Caco-2 (cell line): ENCODE measurements at places on chromosomes 13 and 19. TPM values are rescaled to one million over a fixed set of nuclear protein-coding genes. Genes with fewer than 3 reads are reported as not detected.

The LHB gene
- total RNA-seq, result 0.68 TPM in 1 of 2 replicates, not detected in the other

- no peak for DNase-seq
Observed at GRCh38 chr13:97573011-97573410, 139.0 kb downstream of the RAP2A start.

DNA sequence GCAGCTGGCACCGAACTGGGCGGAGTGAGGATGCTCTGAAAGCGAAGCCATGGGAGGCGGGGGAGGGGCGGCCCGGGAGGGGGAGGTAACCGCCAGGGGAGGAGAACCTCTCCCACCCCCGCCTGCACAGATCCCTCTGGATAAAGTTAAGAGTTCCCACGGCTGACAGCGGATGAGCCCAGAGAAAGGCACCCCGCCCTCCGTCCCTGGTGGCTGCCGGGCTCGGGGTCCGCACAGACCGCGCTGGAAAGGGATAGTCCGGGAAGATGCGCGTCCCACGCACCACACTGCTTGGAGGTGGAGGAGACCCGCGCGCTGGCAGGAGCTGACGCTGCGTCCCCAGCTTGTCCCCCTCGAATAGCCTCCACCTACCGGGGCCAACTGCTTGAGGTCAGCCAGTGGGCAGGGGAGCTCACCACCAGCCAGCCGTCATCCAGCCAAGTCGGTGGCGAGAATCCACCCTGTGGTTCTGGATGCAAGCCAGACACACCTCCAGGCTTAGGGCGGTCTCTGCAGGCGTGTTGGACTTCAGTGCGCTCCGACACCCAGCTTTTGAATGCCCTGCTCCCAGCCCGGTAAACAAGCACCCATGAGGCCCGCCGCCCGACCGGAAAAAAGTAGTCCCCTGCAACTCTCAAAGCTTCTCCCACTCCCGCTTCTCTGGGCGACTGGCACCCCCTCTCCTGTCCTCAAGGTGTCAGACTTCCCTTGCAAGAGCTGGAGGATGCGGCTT, at the start of gene TRPC4:
TSS of gene TRPC4 (minus strand) at position 17 of the 733 bp plus-strand sequence. CDS start 86,439 bp downstream, outside the sequence.
- peak; percentile 46 for DNase-seq

DNA sequence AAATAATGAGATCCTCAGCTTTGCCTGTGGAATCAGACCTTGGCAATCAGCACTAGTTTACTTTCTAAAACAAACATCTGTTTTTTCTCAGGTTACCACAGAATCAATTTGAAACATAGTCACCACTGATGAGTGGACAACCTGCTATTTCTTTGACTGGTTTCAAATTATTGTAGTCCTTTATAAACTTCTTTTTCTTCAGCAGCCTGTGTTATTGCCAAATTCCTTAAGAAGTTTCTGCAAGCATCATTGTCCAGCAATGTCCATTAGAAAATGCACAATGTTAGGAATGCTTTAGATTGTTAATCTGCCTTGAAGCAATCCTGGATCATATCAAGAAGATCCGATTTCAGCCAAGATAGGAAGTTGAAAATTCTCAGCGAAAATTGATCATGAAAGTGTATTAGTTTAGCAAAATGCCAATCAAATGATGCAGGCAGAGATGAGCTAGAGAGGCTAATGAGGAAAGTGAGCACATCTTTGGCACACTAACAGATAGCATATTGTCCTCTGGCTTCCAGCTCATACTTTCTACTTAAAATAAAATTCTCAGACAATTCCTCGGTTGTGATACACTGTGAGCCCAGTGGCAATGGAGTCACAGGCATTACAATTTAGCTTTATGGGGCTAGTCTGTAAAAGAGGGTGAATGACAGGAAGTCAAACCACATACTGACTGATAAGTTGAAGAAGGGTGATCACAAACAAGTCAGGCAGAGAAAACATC, 270.6 kb downstream of the SLITRK6 start:
- no peak for DNase-seq

DNA sequence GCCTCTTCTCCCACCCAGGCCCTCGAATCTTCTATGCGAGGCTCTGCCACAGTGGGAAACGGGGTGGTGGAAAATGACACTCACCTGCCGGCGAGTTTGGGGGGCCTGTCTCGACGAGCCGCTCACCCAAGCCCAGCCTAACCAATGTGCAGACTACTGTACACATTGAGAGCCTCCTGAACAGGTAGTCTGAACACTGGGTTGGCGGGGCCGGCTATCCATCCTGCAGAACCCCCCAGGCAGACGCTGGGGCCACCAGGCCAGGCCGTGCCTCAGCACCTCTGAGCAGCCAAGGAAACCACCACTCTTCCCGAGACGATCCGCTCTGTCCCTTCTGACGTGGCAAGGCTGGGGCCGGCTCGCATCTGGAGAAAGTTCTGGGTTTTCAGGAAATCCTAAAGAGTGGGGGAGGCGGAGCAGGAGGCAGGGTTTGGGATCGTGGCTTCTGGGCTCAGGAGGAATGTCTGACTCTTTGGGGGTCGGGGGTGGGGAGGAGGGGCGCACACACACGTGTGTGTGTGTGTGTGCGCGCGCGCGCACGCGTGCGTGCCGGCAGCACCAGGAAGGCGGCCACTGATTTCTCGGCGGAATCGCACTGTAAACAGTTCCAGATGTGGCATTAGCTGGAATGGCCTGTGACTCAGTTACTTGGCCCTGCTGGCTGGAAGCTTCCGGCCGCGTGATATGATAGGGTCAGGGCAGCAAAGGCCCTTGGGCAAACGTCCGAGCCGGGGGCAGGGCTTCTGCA, 18.5 kb downstream of the TMED1 start:
- no peak for DNase-seq

GRCh38 chr13:23680845-23681669, 110.8 kb downstream of the TNFRSF19 start:
- DNase-seq, result no peak

DNA sequence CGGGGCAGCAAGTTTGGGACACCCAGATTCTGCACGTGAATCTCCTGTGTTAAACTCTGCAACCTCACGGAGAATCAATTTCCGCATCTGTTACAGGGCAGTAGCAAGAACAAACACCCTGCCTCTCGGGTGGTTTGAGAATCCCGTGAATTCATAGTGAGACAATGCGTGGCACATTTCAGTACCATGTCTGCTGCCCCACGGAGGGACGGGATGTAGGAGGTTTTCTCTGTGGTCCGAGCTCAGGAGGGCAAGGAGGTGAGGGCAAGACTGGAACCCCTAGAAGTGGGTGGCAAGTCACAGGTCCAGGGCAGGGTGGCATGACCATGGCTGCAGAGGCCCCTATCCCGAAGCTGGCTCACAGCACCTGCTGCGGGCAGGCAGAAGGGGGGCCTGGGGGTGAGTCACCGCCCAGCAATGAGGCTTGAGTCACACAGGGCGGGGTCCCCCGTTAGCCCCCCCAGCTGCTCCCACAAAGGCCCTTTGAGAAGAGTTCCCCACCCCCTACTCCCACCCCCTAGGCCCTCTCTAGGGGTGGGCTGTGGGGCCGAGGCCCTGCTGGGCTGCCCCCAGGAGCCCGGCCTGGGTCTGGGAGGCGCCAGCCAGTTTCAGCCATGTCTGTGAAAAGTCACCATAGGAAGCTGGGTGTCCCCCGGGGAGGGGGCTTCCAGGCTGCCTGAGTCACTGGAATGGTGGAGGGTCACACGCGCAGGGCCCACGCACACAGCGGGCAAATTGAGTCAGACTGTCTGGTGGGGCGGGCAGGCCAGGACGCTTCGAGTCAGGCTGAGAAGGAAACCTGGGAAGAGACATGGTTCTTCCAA, 25.8 kb upstream of the NANOS3 start:
- peak; percentile 84 for DNase-seq

- DNase-seq, result peak; percentile 52
Observed at GRCh38 chr19:3868770-3869456, at the start of gene ZFR2. TSS of gene ZFR2 (minus strand) at chr19:3869038. CDS start at chr19:3869017, 21 bp downstream.

DNA sequence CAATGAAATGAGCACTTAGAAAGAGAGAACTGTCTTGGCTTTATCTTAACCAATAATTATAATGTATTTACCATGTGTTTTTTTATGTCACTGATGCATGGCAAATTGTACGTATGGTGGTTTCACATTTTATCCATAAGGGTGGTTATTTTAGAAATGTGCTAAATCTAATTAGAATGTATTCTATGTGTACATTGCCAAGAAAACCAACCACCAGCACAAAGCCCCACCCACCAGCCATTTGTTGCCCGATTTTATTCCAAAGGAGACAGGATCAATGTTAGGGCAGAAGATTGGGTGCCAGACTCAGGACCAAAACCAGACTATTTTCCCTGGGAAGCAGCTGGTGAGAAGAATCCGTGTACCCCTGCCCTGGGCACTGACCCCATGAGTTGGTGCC, 63.0 kb upstream of the SOX1 start:
- DNase-seq, result no peak

- DNase-seq, result peak; percentile 80
Observed at GRCh38 chr19:15331419-15332310, 674 bp downstream of the BRD4 start.

The ZNF416 gene
- 5.5 and 6.1 TPM in 2 replicates for total RNA-seq

DNA sequence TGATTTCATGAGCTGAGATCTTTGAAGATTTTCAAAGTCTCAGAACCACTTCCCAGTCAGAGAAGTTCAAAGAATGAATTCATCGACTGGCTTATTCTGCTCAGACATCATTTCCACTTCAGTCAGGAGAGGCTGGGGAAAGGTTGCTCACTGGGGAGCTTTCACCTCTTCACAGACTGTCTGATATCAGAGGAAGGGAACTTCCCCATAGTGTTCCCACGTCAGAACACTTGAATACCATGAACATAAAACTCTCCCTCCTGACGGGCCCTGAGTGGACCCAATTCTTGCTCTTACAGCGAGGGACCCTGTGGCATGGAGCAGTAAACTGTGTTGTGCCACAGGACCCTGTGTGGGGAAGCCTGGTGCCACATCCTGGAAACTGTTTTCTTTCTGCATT, 492.6 kb downstream of the COG6 start:
- DNase-seq, result no peak

The PLIN3 gene
- 60.2 and 63.8 TPM in 2 replicates for total RNA-seq

GRCh38 chr13:73776151-73776785, 357.9 kb downstream of the KLF12 start:
- DNase-seq, result no peak

The SLITRK5 gene
- not detected in 2 replicates for total RNA-seq

The ATP4A gene
- not detected in 2 replicates for total RNA-seq

The ZNF575 gene
- total RNA-seq, result 1.00 and 1.2 TPM in 2 replicates

DNA sequence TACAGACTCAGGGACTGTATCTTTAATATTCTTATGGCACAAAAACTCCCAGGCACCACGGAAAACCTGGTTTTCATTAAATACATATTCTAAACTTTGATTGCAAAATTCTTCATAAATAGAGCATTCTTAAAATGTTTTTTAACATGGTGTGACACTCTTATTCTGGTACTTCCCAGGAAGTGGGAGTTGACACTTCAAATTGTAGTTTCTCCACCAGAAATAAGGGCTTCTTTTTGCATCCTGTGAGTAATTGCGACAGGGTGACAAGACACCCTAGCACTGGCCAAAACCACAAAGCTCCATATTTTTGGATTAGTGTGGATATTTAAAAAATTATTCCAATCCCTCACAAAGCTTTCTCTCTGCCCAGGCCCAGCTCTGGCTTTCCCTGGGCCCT, 43.6 kb upstream of the MTIF3 start:
- DNase-seq, result no peak

DNA sequence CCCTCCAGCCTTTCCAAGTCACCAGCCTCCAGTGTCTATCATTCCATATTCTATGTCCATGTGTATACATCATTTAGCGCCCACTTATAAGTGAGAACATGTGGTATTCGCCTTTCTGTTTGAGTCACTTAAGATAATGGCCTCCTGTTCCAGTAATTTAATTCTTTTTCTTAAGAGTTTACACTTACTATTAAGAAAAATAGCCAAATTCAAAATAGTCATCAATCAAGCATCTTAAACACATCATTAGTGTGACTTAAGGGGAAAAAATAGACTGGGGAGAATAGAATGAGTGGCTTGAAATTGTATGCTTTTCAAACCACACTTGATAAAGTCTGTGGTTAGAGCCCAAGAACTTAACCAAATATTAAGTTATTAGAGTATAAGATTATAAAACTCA, 248.0 kb downstream of the MAB21L1 start:
- DNase-seq, result no peak

GRCh38 chr19:5308451-5309437, 31.9 kb downstream of the PTPRS start:
- no peak for DNase-seq

The DLL3 gene
- total RNA-seq, result 1.7 and 2.7 TPM in 2 replicates

GRCh38 chr13:51235186-51235585, 13.0 kb downstream of the FAM124A start:
- DNase-seq, result no peak

DNA sequence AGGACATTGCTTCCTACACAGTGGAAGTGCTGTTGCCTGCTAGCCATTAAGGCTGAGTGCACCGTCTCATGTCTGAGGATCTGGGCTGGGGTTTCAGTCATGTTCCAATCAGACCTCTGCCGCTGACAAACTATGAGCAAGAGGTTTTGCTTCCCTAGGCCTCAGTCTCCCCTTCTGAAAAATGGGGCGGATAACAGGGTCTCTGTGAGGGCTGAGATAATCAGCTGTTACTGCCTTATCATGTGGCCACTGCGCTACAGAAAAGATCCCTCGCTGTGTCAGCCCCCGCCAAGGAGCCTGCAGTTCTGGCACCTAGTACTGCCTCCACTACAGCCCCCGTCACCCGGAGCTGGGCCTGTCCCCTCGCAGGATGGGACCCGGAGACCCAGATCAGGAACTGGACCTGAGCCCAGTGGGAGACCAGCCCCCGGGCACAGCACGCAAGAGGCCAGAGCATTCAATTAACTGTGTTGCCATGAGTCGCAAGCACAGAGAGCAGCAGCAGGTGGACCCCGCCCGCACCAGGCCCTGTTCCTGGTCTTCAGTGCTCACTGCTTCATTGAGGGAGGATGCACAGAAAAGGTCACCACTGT, 3.0 kb upstream of the PNKP start:
- DNase-seq, result no peak

GRCh38 chr13:51738226-51738905, 65.6 kb downstream of the DHRS12 start:
- no peak for DNase-seq

The ZNF823 gene
- 11.9 and 12.1 TPM in 2 replicates for total RNA-seq

DNA sequence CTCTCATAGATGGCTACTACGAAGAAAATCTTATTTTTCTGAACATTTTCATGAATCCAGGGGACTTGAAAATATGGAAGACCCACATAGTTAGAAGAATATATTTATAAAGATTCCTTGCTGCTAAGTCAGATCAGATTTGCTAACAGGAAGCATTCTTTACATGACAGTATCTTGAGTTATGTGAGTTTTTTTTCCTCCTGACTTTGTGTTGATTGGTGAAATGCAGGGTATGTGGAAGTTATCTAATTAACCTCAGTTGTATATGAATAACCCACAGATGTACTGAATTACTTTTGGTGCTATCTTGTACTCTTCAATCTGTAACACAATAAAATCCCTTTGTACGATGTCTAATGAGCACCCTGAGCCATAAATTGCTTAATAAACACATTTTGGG, 53.8 kb downstream of the ESD start:
- no peak for DNase-seq

- no peak for DNase-seq
Observed at GRCh38 chr19:45076851-45077730, 813 bp upstream of the ZNF296 start.

The SYNE4 gene
- total RNA-seq, result 42.5 and 48.5 TPM in 2 replicates
